Panc1 (cell line): ENCODE measurements at places on chromosomes 16 and 17. TPM values are rescaled to one million over a fixed set of nuclear protein-coding genes. Genes with fewer than 3 reads are reported as not detected.

The TBC1D26 gene
- 0.05 TPM for total RNA-seq

The SLC35G6 gene
- total RNA-seq: not detected

GRCh38 chr17:60135951-60136666 is 13.7 kb upstream of the CA4 start:
- H3K4me1 ChIP-seq: no peaks in the 10 kb centered on the region
- DNase-seq: no peak
- H3K27ac ChIP-seq: peak overlapping the region; percentile 86
- peak overlapping the region; percentile 87 for H3K4me3 ChIP-seq

- H3K36me3 ChIP-seq: no peaks in the 10 kb centered on the region
- no peak for DNase-seq
- no peaks in the 10 kb centered on the region for H3K27me3 ChIP-seq
- H3K4me3 ChIP-seq: no peak overlapping the region
- H3K4me1 ChIP-seq: peaks cover 5% of the 10 kb centered on the region
These were observed 24.3 kb upstream of the DBNDD1 start for GRCh38 chr16:90043526-90043925.

DNA sequence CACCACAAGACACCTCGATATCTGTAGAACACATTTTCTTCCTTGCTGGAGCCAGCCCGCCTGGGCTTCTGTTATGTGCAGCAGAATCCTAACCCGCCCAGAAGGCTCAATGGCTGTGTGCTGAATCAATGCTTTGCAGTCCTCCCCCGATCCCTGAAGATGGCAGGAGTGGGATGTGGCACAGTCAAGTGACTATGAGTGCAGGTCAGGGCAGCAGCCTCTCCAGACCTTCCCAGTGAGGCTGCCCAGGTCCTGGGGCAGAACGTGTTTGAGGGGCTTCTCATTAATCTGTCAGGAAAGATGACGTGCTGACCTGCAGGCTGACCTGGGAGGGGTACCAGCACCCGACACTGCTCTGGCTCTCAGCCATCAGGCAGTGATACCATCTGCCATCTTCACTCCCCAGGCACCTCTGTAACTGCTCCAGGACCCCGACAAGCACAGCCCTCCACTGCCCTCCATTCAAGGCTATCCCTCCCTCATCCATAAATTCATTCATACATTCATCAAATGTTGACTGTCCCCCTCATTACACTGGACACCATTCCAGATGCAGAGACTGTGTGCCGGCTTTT is 35.2 kb downstream of the LRRC75A start:
- H3K36me3 ChIP-seq: no peaks in the 10 kb centered on the region
- DNase-seq: no peak
- H3K27me3 ChIP-seq: no peaks in the 10 kb centered on the region
- H3K4me1 ChIP-seq: no peaks in the 10 kb centered on the region
- H3K4me3 ChIP-seq: no peak overlapping the region
- H3K27ac ChIP-seq: no peak overlapping the region

DNA sequence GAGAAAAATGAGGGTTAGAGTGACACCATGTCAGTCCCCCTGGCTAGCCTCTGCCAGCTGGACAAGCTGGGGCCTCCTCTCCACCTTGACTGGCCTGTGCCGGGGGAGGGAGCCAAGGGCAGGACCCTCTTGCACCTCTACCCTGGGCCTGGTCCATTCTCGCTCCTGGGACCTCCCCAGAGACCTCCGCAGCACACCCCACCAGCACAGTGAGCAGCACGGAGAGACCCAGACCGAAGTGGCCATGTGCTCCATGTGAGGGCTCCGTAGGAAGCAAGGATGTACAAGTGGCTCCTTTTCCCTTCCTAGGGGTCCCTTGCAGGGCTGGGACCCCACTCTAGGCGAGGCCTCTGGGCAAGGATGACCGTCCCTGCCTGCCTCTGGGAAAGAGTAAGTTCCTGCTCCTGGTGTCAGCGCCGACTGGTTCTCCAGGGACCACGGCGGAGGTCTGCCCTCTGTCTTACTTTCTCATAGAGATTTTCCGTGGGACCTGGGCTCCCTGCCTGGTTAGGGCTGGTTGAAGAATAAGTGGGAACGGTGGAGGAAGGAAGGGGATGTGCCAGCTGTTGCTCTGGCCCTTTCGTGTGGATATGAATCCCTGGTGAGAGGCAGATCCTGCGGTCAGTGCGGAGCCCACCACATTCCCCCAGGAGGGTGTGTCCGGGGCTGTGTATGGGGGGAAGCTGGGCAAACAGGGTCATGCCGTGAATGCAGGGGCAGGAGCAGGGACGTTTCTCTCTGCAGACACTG is 124.2 kb downstream of the METRNL start:
- H3K27me3 ChIP-seq: no peaks in the 10 kb centered on the region
- no peaks in the 10 kb centered on the region for H3K36me3 ChIP-seq
- no peak overlapping the region for H3K4me3 ChIP-seq
- H3K27ac ChIP-seq: no peak overlapping the region
- DNase-seq: no peak

GRCh38 chr16:29975811-29976511 is 2.3 kb downstream of the TAOK2 start:
- H3K4me3 ChIP-seq: peak overlapping the region; percentile 96
- peaks cover 19% of the 10 kb centered on the region for H3K4me1 ChIP-seq
- no peak for DNase-seq
- H3K36me3 ChIP-seq: peaks cover 17% of the 10 kb centered on the region
- H3K27ac ChIP-seq: peak overlapping the region; percentile 88
